ENCODE measurements at places on chromosomes 1 and 21.
A peak's percentile ranks its signal among the peaks of the same experiment; 100 is the strongest.

GRCh38 chr1:91684481-91685196, 184.0 kb downstream of the CDC7 start:
- no peak for DNase-seq

- no peak for DNase-seq
Observed at GRCh38 chr1:238111516-238111915, 220.8 kb upstream of the ZP4 start.

DNA sequence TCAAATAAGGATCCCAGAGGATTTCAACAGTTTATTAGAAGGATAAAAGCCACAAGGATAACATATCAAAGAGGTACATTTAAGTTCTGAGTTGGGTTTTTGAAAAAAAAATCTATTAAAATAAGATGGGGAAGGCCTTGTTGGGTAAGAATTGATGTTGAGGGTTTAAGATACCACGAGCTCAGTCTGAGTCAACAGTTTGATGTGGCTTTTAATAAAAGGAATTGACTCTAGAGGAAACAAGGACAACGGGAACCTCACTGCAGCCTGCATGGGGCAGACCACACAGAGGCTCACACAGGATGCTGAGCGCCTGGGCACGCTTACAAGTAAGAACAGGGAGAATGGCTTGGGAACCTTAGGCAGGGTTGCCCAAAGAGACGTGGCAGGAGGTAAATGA, 107.5 kb downstream of the TIAM1 start:
- DNase-seq: no peak

DNA sequence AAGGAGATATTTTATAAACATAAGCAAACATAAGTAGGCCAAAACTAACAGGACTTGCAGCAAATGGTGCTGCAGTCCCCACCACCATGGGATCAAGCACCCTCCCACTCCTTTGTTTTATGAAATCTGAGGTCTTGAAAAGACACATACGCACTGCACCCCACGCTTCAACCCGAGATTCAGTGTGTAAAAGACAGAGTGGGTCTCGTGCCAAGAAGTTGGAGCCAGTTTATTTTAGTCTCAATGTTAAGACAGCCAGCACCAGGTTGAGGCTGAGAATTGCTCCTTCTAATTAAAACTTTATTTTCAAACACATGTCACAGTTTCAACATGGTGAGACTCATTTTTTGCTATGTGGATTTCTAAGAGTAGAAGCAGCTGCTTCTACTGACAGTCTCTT, 139.1 kb upstream of the TIAM1 start:
- no peak for DNase-seq

DNA sequence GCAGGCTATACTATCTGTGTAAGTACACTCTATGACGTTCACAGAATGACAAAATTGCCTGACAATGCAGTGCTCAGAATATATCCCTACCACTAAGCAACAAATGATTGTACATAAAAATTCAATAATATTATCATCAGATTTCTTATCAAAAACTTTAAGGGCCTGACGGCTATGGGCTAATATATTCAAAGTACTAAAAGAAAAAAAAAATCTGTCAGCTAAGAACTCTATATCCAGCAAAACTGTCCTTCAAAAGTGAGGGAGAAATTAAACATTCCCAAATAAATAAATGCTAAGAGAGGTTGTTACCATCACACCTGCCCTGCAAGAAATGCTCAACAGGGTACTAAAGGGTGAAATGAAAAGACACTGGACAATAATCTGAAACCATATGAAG, 127.3 kb downstream of the TM2D1 start:
- DNase-seq: no peak

DNA sequence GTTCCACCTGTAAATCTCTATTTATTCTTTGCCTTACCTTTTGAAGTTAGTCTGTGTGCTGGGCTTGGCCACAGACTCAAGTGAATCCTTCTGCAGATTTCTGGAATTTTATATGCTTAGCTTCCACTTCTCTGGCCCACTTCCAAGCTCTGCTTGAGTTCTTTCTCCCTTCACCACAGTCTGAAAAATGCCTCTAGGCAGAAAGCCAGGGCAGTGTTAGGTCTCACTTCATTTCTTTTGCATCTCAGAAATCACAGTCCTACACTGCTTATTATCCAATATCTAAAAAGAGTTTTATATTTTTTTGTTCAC, 48.9 kb downstream of the INKA2 start:
- DNase-seq: peak; percentile 82

DNA sequence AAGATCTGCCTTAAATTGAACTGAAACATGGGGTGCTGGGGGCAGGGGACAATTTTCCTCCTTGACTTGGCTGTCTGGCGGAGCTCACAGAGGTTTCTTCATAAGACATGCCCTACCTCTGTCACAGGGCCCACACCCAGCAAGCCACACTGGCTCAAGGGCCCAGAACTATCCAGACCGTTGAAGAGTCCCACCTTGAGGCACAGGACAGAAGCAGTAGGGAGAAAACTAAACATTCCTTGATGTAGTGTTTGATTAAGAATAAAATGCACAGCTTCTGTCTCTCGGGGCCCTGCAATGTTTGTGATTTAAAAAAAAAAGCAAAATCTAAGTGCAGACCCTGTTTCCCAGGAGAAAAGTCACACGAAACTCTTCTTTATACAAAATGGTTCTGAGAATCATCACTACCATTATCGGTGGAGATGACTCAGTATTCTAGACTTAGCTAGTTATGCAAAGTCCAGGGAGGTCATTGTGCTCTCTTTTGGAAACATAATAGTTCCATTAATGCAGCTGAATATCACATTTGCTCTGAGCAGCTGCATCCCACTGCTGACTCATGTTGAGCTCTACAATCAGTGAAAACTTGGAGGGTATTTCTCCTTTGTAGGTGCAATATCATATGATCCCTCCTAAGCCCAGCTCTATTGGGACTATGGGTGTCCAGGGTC, 53.6 kb upstream of the DIRAS3 start:
- no peak for DNase-seq

DNA sequence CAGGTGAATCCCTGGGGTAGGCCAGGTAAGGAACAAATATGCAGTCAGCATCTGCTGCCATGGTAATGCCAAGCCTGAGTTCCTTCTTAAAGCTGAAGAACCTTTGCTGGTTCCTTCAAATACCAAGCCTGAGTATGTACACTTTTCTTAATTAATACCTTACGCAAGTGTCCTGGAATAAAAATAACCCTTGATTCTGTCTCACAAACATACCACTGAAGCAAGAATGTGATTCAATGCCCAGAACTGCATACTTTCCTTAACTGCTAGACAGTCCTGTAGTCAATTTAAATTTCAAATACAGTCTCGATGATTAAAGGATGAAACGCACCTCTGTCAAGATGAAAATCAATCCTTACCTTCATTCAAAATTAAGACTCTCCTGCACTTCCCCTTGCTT, 634.0 kb upstream of the CHRM3 start:
- no peak for DNase-seq

- DNase-seq: no peak
Observed at GRCh38 chr21:45603481-45603880, 40.0 kb upstream of the PCBP3 start.

DNA sequence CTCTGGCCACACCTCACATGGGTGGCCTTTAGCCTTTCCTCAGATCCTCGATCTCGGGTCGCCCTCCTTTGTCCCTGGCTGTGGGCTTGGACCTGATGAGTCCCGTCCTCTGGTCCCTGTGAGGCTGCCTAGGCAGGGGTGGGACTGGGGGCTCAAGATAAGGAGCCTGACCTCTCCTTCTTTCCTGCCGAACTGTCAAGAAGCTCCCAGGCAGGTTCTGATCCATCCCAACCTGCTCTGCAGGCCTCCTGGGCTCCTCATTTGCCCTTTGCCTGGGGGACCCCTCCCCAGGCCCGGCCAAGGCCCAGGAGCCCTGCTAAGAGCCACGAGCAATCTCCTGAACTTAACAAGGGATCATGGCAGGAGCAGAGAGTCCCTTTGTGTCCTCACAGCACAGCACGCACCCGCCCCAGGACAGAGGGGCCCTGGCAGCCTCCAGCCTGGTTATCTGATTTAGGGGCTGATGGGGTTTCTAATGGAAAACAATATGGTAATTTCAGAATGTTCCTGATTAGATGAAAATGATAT, 82.4 kb upstream of the POU3F1 start:
- no peak for DNase-seq

- peak; percentile 89 for DNase-seq
Observed at GRCh38 chr1:245234217-245235081, 79.7 kb downstream of the KIF26B start.

GRCh38 chr1:204493145-204493983, 1.2 kb downstream of the PIK3C2B start:
- DNase-seq: peak; percentile 68

DNA sequence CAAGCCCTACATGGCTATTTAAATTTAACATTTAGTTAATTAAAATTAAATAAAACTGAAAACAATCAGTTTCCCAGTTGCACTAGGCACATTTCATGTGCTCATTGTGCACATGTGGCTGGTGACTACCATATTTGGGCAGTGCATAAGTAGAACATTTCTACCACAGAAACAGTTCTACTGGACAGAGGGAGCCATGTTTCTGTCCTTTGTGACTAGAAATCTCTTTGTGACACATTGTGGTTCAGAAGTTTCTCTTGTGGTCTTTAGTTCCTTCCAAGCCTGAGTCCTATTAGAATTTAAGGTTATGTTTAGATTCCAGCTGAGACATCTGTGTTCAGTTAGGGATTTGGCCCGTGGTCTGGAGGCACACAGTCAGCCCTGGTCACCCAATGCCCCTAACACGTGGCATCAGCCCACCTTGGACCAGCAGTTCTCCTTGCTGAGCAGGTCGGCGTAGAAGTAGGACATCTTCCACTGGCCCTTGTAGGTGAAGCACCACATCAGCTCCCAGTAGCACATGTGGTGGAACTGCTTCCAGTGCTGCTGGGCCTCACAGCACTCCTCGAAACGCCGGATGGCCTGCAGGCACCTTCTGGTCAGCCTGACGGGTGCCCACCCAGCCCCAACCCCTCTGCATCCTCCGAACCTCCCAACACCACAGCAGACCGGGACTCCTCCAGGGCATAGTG, 29.1 kb downstream of the TTC39A start:
- no peak for DNase-seq

DNA sequence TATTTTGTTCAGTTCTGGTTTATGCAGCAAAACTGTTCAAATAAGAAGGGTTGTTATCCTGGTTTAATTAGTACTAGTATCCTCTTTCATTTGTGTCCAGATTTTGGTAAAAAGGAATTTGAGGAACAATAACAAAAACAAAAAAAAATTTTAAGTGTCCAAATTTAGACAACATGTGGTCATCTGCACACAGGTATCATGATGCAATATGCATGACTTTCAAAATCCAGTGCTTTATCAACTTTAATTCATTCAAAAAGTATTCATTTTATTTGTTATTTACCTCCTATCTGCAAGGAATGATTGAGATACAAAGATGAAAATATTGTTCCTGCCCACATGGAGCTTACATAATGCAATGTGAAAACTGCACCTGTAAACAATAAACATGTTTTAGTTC, 16.7 kb upstream of the MAGI3 start:
- no peak for DNase-seq

DNA sequence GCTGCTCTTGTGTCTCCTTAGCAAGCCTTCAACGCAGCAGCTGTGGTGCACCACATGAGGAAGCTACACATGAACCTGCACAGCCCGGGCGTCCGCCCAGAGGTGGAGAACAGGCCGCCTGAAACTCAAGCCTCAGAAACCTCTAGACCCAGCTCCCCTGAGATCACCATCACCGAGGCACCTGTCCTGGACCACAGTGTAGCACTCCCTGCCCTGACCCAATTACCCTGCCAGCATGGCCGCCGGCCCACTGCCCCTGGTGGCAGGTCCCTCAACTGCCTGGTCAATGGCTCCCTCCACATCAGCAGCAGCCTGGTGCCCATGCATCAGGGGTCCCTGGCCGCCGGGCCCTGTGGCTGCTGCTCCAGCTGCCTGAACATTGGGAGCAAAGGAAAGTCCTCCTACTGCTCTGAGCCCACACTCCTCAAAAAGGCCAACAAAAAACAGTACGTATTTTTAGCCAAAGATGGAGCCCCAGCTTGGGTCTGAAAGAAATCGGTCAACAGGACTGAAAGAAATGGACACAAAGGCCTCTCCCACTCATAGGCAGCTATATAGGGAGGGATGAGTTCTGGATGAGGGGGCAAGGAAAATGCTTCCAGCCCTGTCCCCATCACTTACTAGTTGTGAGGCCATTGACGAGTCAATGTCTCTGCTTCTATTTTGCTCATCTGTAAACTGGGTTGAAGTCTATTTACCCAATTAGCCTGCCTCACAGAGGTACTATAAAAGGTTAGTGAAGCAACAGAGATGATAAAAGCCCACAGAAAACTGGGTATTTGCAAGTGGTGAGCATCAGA, 28.5 kb downstream of the CAMK1G start:
- DNase-seq: no peak

DNA sequence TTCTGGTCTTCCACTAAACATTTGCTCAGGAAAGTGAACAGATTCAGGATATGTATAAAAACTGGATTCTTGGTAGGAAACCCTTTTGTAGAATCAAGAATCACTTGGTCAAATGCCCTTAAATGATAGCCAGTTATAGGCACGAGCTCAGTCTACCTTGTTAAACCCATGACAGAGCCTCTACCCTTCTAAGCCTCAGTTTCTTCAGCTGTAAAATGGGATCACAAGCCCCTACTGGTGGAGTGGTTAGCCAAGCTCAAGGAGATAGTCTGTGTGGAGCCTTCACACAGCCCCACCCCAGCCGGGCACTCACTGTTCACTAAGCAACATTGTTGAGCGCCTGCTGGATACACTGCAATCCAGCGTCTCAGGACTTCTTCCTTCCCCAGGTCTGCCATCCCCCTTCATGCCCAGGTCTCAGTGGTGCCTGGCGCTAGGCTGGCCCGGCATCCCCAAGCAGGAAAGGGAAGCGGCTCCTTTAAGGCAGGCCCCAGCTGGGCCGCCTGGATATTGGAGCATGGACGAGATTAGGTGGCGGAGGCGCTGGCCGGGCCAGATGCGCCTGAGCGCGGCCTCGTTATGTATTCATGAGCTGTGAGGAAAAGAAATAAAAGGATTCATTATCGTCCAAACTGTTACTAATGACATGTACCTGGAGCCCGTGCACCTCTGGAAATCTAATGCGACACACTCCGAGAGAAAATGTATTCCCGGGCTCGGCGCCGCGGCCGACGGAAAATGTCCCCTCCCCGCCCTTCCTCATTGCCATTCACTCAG, 75.6 kb downstream of the TAS1R2 start:
- DNase-seq: peak; percentile 24

DNA sequence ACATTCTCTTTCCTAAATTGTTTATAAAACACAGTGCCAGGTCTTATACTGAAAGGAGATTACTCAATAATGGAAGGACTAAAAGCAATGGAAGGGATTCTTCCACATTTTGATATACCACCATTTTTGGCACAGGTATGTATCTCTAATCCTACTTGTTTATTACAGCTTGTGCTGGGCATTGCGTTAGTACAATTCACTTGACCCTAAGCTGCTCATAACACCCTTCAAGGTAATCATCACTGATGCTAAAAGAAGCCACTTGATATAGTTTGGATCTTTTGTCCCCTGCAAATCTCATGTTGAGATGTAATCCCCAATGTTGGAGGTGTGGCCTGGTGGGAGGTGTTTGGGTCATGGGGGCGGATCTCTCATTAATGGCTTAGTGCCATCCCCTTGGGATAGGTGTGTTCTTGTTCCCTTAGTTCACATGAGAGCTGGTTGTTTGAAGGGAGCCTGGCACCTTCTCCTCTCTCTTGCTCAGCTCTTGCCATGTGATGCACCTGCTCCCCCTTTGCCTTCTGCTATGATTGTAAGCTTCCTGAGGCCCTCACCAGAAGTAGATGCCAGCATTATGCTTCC, 71.1 kb downstream of the NIBAN1 start:
- DNase-seq: no peak

GRCh38 chr1:154780541-154780940, 89.5 kb downstream of the KCNN3 start:
- DNase-seq: peak; percentile 49
